ENCODE measurements at places on chromosomes 16 and 17.
A peak's percentile ranks its signal among the peaks of the same experiment; 100 is the strongest.

DNA sequence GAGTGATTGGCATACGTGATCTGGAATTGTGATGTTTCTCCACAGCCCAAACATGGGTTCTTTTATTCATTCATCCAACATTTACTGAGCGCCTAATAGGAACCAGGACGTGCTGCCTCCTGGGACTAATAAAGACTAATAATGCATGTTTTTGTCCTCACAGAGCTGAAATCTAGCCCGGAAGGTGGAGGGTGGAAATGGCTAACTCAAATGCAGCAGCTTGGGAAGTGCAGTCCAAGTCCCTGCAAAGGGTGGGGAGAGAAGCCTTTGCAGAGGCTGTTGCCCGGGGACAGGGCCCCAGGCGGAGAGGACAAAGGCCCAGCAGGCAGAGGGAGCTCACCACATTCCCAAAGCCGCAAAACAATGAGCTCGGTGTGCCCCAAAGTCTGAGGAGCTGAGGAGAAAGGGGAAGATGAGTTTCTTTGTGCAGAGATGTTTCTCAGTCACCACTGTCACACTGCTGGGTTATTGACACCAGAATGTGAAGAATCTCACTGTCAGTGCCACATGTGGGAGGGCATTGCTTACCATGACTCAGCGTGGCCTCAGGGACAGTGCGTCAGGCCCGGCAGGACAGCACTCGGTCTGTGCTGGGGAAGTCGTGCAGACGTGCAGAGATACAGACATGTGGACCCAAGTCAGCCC lies 118.2 kb upstream of the CHMP6 start:
- DNase-seq = no peak

- DNase-seq = no peak
Observed at GRCh38 chr17:34098699-34099098, 156.4 kb upstream of the CCL2 start.

DNA sequence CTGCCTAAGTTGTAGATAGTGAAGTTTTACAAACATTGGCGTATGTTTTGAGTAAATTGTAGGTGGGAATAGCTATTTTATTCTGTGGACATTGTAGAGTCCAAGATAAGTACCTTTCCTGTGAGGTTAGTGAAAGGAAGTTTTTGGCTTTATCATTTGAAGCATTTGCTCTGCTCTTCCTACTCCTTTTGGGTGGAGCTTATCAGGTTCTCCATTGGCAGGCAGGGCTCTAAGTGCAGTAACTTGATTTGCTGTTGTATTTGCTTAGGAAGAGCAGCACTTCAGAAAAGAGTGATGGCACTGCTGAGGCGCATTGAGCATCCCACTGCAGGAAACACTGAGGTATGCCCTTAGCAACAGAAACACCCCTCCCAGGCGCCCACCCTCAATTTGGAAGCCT lies 70.1 kb downstream of the OMG start:
- DNase-seq = no peak

GRCh38 chr17:21034340-21035235 lies 8.2 kb downstream of the USP22 start:
- DNase-seq = peak; percentile 76

DNA sequence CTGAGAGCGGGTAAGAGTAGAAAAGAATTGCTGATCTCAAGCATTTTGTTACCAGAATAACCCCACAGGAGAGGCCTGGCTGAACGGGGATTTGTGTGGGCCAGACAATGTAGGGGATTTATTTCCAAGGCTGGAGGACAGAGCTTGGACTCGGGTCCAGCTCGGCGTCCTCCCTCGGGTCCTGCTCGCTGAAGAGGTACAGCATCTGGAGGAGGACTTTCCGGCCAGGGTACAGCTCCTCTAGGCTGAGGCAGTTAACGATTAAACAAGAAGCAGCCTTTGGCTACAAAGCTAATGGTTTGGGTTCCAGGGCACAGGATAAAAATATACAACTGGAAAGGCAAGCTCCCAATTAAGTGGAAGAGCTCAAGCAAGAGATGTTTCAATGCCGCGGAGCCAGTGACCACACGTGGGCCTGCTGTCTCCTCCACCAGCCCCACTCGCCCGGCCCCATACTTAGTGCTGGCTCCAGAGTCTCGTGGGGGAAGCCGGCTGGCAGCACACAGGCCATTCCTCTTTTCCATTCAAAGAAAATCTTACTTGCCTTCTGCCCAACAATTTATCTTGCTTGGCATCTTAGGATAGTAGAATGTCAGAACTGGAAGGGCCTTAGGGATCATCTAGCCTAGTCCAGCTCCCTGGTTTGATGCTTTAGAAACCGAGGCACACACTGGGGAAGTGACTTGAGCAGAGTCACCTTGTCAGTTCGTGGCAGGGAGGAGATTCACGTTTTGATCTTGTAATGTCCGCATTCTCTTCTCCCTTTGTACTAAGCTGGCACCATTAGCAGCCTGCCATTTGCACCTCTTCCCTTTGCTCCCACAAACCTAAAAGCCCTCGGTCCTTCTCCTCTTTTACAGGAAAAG lies 85.9 kb upstream of the TBX2 start:
- no peak for DNase-seq

DNA sequence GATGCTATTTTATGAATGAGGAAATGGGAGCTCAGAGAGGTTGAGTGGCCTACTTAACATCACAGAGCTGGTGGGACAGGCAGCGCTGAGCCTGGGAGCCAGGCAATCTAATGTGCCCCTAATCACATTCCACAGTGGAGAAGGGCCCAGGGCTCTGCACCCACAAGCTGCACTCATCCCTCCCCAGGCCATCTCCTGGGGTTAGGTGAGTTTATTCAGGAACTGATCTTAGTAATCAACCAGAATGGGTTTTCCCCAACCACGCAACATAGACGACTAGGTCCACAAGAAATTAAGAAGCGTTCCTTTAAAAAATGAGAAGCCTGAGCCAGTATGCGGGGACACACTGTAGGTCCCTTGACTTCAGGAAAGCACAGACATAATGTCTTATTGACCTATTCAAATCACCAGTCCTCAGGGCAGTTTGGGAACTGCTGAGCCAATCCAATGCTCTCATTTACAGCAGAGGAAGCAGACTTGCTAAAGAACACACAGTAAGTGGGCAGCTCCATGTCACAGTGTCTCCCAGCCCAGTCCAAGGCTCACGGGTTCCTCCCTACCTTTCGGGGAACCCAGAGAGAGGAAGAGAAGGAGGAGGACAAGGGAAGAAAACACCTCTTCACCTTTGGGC lies 2.3 kb downstream of the MPP3 start:
- DNase-seq = no peak

GRCh38 chr17:66580956-66581391 lies 253.9 kb upstream of the CACNG5 start:
- no peak for DNase-seq

DNA sequence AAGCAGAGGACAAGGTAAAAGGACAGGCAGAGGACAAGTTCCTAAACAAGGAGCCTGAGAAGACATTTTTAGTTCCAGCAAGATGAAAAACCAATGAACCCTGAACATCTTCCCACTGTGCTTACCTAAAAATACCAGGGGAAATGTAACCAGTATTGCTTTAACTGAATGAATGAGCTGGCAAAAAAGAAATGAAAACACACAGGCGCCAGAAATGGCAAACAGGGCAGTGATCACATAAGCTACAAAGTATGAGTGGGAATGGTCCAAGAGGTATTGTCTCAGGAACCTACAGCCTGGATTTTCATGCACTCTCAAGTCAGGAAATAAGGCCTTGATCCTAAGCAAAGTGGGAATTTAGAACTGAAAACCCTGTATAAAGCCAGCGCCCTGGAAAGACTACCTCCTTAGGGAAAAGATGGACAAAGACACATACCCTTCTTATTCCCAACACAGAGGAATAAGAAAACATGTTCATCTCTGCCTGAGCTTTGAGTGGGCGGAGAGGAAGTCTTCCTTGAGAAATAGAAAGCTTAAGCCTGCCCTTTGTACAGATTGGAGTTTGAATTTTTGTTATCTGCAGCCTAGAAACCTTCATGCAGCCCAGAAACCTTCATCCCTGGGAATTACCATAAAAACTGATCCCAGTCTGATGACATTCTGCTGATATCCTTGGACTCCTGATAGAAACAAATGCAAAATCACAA lies 2.1 kb downstream of the CMTM2 start:
- no peak for DNase-seq

GRCh38 chr17:7367083-7367482 lies 12.1 kb downstream of the TMEM95 start:
- DNase-seq = no peak

DNA sequence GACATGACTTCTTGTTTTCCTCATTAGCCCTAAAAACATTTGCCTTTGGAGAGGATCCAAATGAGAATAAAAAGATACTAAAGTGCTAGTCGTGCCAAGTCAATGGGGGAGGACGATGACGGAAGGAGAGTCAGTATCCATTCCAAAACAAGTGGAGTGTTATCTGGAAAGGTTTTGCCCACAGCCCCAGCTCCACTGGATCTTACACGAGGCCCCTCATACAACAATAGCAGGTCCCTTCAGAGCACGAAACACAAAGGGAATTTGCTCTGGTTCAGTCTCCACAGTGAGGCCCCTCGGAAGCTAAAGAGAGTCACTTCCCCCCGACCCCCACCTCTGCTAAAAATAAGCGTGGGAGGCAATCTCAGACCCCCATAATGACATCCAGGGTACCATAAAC lies 496.9 kb upstream of the ZFHX3 start:
- DNase-seq = no peak

DNA sequence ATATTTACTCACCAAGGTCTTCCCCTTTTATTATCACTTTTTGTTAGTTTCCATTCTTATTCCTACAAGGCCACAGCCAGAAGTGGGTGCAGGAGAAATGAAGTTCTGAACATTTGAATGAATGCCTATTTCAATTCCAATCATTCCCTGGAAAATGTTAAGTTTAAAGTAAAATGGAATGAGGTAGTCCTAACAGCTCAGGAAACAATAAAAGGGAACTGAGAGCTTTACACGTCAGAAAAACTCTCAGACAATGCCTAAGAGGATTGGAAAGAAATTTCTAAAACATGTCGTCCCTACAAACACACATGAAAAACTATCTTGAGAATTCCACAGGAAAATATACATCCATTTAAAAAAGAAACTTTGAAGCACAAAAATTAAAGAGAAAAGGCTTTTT lies 238.8 kb downstream of the STX8 start:
- no peak for DNase-seq

- no peak for DNase-seq
Observed at GRCh38 chr17:609232-609810, 105.3 kb downstream of the VPS53 start.

DNA sequence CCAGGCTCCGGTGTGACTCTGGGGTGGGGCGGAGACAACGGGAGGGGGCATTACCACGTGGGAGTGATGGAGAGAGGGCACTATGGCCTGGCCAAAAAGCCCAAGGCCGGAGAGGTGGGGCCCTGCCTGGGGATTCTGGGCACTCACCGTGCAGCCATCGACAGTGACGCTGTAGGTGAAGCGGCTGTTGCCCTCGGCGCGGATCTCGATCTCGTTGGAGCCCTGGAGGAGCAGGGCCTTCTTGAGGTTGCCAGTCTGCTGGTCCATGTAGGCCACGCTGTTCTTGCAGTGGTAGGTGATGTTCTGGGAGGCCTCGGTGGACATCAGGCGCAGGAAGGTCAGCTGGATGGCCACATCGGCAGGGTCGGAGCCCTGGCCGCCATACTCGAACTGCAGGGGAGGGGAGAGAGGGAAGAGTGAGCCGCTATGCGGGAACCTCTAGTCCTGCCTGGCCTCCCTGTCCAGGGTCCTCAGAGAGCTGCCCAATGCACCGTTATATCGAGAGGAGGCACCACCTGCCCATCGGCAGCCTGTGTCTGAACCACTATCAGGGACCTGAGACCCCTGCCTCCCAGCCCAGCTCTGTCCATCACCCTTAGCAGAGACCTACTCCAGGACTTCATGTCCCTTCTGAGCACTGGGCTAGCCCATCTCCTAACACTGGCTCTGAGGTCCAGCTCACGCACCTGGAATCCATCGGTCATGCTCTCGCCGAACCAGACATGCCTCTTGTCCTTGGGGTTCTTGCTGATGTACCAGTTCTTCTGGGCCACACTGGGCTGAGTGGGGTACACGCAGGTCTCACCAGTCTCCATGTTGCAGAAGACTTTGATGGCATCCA lies 15.6 kb downstream of the COL1A1 start:
- DNase-seq = no peak

DNA sequence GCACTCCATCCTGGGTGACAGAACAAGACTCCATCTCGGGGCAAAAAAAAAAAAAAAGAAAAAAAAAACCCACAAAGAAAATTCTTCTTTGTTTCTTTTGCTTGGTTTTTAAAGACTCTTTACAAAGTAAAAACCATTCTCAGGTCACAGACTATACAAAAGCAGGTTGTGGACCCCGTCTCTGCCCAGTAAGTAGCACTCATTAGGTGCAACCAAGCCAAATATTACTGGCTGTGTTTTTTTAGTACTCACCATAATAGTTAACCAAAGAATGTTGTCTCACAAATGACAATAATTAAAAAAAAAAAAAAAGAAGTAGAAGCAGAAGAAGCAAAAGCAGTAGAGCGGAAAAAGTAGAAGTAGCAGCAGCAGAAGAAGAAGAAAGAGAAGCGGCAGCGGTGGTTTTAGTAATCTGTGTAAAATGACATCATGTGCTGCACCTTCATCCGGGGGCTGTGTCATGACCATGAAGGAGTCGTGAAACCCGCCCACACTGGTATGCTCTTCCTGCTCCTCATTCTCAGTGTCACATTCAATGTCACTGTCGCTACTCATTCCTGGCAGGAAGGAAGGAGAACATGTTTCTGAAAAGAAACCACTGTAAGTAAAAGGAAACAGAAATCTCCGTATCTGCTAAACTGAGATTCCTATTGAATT lies 105.4 kb downstream of the TRIM37 start:
- peak; percentile 88 for DNase-seq

DNA sequence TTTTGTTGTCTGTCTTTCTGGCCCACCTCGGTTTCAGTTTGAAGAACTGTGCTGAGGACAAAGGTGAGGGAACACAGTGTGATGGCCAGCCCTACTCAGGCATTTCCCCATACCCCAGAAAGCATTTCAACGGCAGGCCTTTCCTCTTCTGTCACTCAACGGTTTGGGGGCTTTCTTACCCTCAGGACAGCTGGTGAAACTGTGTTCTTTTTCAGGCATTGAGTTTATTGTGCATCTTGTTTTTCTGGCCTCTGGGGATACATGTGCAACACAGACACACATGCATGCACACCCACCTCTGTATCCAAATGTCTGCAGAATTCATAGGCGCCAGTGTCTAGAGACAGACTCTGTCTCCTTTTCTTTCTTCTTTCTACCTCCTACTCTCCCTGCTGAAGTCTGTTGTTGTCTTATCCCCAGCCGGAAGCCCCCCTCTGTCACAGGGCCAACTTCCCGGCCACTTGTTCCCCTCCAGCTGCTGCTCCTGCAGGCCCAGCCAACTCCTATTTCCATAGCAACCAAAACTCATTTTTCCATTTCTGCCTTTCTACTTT lies 17.0 kb downstream of the CHD9 start:
- DNase-seq = no peak

GRCh38 chr16:726438-727290 lies at the start of the genes CCDC78 and HAGHL:
TSS of gene CCDC78 (minus strand) at chr16:726443. CDS start at chr16:726367, 76 bp downstream.
TSS of gene HAGHL (plus strand) at chr16:727106. CDS start at chr16:727510, 404 bp downstream.
- DNase-seq = peak; percentile 78

DNA sequence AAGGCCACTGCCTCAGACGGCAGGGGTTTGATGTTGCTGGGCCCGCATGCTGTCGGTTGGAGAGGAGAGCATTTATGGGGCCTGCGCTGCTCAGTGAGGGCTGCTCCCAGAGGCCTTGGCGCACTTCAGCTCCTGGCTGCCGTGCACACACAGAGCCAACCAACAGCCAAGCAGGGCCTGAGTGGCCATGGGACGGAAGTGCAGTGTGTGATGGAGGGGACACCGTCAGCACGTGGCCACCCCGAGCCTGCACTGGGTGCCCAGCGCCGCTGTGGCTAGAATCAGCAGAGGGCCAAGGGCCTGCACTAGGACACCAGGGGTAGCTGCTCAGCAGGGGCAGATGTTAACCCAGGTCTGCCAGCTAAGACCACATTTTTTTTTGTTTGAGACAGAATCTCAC lies 21.8 kb downstream of the KLHL36 start:
- no peak for DNase-seq
